ENCODE measurements at places on chromosomes 2 and 18.

DNA sequence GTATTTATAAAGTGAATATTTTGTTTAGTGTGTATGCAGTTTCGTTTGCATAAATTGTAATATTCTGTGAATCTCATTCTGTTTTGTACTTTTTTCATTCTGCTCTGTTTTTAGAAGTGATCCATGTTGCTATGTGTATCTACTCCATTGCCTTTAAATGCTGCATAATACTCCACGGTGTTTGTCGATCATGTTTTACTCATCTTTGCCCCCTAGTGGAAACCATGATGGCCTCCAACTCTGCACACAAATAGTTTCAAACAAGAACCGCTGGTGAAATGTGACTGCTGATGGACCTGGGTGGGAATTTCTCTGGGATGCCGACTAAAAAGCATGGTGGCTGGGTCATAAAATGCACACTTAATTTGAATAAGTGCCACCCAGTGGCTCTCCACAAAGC, 32.0 kb upstream of the SKOR2 start:
- DNase-seq, result peak; percentile 56

- no peak for DNase-seq
Observed at GRCh38 chr2:127392828-127393578, 5.2 kb upstream of the MAP3K2 start.

GRCh38 chr2:230419181-230419580, 3.2 kb downstream of the SP100 start:
- DNase-seq, result no peak

DNA sequence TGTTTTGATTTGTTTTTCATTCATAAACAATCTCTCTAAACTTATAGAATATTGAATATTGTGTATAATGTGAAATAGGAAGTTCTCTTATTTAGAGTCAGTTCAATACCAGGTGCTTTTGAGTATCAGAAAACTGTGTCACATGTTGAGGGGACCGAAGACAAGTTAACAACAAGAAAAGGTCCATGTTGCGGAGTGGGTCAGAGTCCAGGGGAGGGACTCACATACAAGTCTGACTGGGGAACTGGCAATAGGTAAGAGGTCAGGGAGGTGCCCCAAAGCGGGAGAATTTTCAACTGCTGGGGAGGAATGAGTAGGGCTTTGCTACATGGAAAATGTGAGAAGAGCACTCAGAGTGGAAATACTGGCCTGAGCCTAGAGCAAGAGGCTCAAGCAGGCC, 19.8 kb upstream of the BCL11A start:
- DNase-seq, result no peak

DNA sequence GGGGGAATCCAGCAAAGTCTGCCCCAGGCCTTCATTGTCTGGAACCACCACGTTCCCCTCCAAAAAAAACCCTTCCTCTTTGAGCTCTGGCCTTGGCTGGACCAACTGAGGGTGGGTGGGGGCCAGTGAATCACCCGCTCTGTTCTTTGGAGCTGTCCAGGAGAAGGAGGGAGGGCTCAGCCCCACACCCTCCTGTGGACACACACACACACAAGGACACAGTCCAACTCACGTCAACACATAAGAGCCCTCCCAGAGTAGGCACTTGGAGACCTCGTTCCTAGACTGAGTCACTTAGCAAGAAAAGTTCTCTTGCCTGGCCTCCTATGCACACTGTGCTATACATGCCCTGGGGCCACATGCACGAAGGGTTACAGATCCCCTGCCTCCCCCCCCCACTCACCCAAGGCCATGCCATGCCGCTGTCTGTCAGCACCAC, 1.2 kb upstream of the TNS1 start:
- no peak for DNase-seq

- DNase-seq, result peak; percentile 24
Observed at GRCh38 chr2:209236377-209236776, 187.5 kb upstream of the MAP2 start.

DNA sequence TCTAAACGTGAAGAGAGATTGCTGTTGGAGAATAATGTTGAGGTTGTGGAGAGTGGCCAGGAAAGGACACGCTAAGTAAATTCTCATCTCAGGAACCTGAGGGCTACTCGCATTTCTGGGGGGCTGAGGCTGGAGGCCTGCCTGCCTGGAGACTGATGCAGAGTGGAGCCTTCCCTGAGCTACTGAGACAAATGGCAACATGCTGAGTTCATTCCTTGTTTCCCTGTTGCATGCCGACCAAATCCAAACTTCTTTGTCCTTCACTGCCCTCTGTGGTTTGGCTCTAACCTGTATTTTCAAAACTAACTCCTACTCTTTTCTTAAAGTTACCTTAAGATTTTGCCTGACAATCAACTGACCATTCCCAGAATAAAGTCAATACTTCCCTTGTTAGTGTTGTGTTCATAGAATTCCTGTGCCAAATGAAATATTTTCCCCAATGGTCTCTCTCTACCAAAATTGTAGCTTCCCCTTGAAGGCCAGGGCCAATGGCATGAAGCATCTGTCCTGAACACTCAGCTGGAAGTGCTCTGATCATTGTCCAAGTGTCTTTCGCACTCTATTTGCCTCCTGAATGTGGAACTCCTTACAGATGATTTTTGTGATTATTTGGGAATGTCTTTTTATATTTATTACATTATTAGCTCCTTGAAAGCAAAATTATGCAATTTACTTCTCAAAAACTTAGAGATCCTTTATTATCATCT, 1085.6 kb downstream of the SOCS6 start:
- peak; percentile 57 for DNase-seq

- peak; percentile 52 for DNase-seq
Observed at GRCh38 chr18:62523631-62524439, 1.0 kb downstream of the ZCCHC2 start.

DNA sequence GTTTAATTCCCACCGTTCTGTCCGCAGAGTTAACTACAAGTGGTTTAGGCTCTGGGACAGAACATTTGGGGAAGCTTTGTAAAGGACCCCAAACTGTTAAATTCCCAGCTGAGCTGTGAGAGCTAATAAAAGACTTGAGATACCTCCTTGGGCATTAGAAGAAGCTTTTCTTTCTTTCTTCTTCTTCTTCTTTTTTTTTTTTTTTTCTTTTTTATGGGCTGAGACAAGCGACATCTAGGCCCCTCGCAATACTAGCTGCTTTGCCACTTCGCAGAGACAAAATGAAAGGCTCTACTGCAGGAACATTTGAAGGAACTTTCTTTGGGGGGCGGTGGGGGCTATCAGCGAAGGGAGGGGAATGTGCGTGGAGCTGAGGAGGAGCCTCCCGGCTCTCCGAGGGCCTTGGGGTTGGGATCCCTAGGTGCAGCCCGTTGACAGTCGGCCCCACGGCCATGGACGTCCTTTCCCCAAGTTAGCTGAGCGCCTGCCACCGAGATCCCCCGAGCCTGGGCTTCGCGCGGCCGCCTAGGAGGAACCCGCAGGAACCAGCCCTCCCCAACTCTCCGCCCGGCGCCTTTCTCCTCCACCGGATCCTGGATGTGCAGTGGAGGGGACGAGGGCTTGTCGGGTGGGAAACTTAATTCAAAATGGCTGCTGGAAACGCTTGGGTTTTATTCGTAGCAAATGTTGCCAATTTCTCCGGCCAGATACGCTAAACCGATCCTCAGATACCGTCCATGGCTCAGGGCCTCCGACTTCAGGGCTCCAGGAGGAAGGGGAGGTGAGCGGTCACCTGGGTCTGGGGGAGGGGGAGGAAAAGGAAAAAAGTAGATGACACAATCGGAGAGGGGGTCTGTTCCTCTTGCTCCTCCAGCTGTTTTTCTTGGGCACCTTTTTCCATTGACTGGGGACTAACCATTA, 4.2 kb downstream of the MEIS1 start:
- peak; percentile 66 for DNase-seq

DNA sequence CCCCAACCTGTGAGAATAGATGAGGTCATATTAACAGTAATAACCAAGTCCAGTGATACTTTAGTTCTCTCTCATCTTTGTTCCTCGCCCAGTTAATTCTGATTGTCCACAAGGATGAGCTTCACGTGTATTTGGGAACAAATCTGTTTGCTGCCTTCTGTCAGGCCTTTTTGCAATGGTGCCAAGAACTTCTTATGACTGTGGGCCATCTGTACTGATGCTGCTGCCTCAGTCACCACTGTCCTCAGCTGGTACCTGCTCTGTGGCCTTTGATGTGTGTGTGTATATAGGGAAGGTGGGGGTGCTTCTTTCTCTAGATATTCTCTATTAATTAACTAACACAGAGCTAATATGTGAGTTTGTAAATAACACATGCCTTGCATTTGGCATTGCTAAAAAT, 392.9 kb downstream of the TGIF1 start:
- no peak for DNase-seq

DNA sequence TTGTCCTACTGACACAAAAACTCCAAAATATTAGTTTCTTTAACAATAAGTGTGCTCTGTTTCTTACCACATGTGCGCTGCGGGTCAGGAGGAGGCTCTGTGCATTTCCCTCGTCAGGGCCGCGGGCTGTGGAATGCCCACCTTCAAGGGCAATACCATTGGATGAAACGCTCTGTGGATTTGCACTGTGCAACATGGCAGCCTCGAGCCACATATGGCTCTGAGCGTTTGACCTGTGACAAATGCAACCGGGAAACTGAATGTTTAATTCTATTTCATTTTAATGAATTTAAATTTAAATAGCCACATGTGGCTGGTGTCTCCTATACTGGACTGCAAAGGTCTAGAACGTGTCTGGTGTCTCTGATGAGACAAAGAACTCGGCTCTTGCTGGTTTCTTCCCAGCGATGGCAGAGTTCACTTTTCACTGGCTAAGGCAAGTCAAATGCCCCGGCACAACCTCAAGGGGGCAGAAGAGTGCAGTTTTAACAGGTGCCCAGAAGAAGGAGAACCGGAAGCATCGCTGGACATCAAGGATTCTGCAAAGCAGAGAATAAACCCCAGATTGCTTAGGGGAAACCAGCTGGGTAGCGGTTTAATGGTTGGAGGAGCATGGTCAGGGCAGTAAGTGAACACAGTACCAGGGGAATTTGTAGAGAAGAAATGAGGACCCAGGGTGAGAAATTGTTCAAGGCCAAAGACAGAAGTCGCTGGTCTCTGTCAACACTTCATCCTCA, 37.0 kb upstream of the TMEM18 start:
- DNase-seq, result peak; percentile 82

- no peak for DNase-seq
Observed at GRCh38 chr2:189178054-189178453, 1.5 kb downstream of the COL5A2 start.

DNA sequence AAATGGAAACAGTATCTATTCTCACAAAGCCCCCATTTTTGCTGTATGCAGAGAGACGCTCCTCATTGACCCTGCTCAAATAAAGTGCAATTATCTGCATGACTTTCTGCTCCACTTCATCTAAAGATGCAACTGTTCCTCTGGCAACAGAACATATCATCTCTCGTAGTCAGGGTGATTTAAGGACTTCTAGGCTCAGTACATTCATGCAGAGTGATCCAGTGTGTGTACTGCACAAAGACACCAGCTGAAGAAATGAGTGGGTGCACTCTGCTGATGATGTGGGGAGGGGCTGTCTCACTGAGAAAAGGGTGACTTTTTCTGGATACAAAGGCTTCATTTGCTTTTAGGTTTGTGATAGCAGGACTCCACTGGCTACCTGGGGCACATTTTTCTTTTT, 355.2 kb downstream of the GALNT13 start:
- DNase-seq, result no peak

DNA sequence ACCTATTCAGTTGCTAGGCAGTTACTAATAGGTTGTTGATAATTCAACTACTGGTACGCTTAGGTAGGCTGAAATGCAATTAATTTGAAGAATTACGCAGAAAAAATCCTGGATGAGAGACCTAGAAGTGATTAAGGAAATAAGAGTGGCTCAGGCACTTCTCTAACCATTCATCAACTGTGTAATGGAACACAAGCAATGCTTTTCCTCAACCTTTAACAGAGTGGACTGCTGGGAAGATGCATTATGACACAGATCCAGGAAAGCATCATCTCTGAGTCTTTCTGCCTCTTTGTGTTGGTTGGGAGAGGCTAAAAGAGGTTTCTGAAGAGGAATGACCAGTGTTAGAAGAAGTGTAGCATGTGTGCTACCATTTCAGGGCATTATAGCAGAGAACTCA, 992.2 kb downstream of the TSN start:
- no peak for DNase-seq
